ENCODE measurements at places on chromosomes 12 and 14. TPM values are rescaled to one million over a fixed set of nuclear protein-coding genes. Genes with fewer than 3 reads are reported as not detected.

DNA sequence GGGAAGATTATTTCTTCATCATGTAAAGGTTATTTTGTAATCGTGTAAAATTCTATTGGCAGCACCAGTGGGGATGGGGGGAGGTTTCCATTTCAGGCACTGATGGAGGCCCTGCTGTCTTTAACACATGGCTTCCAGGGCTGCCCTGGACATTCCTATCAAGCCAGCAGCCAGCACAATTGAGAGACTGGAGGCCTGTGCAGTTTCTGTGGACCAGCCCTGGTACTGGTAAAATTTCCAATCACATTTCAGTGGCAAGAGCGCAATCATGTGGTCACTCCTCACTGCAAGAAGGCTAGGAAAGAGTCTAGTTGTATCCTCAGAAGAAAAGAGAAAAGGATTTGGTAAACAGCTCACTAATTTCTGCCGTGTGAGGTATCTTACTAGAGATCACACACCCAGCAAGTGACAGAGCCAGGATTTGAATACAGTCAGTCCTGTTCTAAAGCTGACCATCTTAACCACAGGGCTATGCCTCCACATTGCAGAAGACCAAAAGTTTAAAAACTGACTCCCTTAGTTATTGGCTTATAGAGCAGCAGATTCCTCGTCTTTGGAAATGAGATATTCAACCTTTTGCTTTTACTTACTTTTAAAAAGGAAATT, 179.4 kb upstream of the ARHGAP5 start:
- H3K27me3 ChIP-seq: no peaks in the 10 kb centered on the region
- no peak overlapping the region for H3K4me3 ChIP-seq
- DNase-seq: no peak
- peaks cover 11% of the 10 kb centered on the region for H3K4me1 ChIP-seq

GZMB gene
- not detected for total RNA-seq

FAIM2 gene
- total RNA-seq: 4.6 TPM

DNA sequence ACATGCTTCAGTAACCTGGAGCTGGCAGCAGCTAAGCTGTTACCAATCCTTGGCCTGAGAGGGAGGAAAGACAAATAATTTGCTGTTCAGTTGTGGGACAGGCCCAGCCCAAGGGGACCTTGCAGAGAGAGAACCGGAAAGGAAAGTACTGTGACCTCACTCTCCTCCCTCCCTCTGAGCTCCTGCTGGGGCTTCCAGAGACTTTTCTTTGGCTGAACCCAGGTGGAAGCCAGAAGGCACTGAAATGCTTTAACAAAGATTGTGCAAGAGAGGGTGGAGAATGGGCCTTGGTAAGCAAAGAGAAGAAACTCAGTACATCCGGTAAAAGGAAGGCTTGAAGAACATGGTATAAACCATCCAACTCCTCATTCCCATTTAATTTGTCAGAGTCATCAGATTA, 457.1 kb downstream of the GLT1D1 start:
- no peaks in the 10 kb centered on the region for H3K4me1 ChIP-seq
- H3K27ac ChIP-seq: no peak overlapping the region
- H3K4me3 ChIP-seq: no peak overlapping the region

DNA sequence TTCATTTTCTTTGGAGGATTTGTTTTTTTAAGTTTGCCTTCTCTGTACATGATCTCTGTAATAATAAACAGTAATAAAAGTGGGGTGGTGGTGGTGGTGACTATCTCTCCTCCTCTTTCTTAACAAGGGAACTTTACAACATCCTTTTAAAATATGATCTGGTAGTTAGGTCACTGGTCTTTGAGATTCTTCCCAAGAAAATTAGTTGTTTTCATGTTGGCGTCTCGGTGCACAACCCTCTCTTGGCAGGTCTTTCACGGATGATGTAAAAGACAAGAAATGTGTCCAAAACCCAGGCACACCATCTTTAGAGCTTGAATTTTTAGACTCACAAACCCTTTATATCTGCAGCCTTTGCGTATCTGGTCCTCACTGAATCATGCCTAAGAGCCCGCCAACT, 488.5 kb upstream of the TBX3 start:
- H3K4me3 ChIP-seq: no peak overlapping the region
- H3K4me1 ChIP-seq: no peaks in the 10 kb centered on the region
- no peaks in the 10 kb centered on the region for H3K27me3 ChIP-seq
- no peak for DNase-seq
- H3K36me3 ChIP-seq: no peaks in the 10 kb centered on the region

Measured in right atrium auricular region (tissue), 2 donors.